Activated CD4-positive, alpha-beta T cell treated with anti-CD3 and anti-CD28 coated beads, Interleukin-2, amount 50 U/mL, for 16 hours (primary cell): ENCODE measurements at places on chromosomes 11 and 22.

DNA sequence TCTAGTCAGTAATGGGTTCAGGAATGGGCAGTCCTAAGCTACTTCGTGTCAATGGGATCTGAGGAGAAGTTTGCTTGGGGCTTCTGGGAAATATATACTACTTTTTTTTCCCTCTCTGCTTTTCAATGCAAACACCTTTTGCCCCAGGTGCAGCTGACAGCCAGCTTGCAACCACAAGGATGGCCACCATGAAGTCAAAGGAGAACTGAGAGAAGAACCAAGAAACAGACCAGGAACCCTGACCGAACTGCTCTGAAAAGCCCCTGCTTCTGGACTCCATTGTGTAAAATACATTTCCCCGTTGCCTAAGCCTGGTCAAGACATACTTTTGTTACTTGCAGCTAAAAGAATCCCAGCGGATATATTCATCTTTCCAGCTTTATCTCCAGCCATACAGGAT lies 20.1 kb upstream of the CD44 start:
- DNase-seq = no peak

GRCh38 chr11:69552951-69553350 lies 71.5 kb downstream of the LINC01488 start:
- no peak for DNase-seq

GRCh38 chr22:49965091-49966040 lies 4.8 kb downstream of the PIM3 start:
- no peak for DNase-seq

- DNase-seq = no peak
Observed at GRCh38 chr11:97738751-97739150, 1282.0 kb upstream of the CNTN5 start.

GRCh38 chr11:61963016-61963281 lies 4.5 kb downstream of the FTH1 start:
- no peak for DNase-seq

GRCh38 chr11:64650923-64651523 lies 60.0 kb downstream of the SLC22A12 start:
- DNase-seq = peak; percentile 12

DNA sequence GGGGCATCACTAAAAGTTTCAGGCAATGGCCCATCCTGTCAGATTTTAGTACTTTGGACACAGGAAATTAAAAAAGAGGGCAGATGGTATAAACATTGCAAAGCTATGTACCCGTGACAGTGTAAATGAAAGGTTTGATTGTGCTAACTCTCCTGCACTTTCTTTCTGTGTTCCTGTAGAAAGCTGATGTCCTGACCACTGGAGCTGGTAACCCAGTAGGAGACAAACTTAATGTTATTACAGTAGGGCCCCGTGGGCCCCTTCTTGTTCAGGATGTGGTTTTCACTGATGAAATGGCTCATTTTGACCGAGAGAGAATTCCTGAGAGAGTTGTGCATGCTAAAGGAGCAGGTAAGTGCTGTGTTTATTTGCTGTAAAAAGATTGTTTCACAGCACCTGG lies 10.3 kb downstream of the CAT start:
- peak; percentile 20 for DNase-seq

DNA sequence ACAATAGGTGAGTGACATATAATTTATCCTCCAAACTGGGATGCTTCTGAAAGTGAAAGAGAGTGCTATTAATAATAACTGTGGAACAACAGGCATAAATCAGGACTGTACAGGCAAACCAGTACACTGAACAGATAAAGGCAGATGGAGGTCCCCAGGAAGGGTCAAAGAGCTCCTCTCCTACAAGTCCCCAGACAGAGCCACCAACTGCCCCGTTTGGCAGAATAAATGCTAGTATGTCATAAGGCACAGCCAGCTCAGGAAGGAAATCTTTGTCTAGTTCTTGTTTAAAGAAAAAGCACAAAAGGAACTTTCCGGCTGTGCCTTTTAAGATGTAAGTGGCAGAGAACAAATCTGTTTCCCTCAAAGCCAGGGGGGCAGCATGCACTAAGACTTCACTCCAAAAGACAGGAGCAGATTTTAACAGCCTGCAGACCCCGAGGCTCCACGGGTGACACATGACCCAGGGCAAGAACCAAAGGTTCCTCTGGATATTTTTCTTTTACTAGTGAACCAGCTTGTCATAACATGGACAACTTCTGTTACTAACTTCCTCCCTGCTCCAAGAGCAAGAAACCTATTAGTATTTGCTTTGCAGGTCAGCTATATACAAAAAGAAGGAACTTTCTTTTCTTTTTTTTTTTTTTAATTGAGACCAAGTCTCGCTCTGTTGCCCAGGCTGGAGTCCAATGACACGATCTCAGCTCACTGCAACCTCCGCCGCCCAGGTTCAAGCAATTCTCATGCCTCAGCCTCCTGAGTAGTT lies 50.2 kb downstream of the MYH9 start:
- DNase-seq = no peak

DNA sequence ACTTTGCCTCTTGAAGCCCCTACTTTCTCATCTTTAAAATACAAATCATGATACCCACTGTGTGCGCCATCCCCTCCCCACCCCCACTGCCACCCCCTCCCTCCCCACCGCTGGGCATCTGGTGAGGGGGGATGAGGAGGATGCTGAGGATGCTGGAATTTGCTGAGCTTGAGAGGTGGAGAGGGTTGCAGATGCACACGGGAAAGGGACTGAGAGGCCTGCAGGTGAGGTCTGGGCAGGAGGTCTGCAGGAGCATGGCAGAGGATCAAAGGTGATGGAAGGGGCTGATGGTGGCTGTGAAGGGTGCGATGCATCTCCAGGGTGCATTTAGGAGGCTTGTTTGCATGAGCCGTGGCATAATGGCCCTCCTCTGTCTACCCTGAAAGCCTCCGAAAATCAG lies 7.6 kb upstream of the TBC1D22A start:
- no peak for DNase-seq

DNA sequence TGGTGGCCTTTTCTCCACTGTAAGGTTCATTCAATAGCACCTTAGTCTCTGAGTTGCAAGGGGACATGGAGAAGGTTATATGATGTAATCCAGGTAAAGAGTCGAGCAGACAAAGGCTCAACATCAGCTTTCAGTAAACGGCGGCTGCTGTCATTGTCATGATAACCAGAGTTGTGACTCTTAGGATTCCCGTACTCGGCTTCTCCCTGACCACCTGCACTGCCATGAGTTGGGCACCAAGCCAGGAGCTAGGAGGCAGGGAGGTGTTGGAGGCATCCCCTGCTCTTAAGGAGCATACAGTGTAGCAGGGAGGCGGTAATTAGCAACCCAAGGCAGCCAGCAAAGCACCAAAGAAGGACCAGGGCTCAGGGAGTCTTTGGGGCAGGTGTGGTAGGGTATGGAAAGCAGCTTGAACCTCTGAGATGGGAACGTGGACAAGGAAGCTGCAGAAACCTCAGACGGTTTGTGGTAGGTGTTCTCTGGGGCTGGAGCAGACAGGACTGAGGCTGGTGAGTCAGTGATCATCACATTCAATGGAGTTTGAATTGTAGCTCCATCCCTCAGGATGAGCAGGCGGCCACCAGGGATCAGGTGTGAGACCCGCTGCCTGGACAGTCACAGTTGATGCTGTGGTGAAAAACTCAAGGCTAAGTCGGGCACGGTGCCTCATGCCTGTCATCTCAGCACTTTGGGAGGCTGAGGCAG lies 31.7 kb downstream of the LIF start:
- DNase-seq = no peak

DNA sequence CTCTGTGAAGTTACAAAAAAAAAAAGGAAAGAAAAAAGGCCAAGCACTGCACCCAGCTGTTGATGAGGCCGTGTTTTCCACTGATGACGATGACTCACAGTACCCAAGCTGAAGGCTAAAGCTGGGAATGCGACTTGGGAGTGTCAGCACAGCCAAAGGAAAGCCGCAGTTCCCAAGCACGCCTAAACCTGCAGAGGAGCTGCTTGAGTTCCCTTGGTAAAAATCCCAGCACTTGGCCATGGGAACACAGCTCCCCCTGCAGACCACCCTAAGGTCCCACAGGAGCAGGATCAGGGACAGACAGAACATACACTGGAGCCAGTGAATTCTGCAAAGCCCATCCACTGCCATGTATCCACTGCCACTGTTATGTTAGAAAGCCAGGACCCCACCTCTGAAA lies 39.9 kb downstream of the SERGEF start:
- DNase-seq = no peak

DNA sequence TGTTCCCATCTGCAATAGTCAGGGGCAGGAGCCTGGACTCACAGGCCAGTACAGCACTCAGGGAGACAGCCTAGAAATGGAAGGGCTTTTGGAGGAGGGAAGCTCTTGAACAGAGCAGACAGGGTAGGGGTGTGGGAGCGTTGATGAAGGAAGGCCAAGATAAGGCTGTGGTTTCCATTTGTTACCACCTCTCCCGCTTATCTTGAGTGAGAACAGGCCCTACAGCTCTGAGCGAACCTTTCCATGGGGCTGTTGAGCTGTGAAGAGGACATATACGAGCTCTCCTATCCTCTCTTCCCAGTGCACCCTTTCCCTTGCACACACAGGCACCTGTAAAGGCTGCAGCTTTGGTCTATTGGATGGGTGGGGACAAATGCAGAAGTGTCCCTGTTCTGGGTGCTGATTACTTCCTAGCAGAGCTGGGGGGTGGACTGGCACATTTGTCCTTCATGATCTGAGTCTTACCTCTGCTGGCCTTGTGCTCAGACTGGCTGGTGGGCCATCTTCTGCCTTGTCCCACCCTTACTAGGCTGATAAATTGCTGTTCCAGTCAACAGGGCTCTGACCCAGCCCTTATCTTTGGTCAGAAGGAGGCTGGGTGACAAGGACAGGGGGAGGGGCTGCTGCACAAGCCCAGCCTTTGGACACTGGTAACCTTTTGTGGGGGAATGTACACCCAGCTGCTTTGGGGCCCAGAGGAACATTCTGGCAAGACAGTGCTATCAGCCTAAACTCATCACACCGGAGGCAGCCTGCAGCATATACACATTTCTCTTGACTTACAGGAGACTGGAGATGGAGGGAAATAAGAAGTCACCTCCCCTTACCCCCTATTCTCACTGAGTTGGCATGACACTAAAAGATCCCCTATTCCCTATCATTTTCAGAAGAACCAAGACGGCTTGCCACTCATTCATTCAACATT lies 80.1 kb upstream of the NNMT start:
- no peak for DNase-seq

GRCh38 chr11:8015753-8016239 lies 28.7 kb downstream of the EIF3F start:
- no peak for DNase-seq

- DNase-seq = no peak
Observed at GRCh38 chr11:4658629-4659445, 15.1 kb downstream of the OR51E1 start.

- DNase-seq = no peak
Observed at GRCh38 chr11:107927559-107927958, 689 bp upstream of the RAB39A start.

DNA sequence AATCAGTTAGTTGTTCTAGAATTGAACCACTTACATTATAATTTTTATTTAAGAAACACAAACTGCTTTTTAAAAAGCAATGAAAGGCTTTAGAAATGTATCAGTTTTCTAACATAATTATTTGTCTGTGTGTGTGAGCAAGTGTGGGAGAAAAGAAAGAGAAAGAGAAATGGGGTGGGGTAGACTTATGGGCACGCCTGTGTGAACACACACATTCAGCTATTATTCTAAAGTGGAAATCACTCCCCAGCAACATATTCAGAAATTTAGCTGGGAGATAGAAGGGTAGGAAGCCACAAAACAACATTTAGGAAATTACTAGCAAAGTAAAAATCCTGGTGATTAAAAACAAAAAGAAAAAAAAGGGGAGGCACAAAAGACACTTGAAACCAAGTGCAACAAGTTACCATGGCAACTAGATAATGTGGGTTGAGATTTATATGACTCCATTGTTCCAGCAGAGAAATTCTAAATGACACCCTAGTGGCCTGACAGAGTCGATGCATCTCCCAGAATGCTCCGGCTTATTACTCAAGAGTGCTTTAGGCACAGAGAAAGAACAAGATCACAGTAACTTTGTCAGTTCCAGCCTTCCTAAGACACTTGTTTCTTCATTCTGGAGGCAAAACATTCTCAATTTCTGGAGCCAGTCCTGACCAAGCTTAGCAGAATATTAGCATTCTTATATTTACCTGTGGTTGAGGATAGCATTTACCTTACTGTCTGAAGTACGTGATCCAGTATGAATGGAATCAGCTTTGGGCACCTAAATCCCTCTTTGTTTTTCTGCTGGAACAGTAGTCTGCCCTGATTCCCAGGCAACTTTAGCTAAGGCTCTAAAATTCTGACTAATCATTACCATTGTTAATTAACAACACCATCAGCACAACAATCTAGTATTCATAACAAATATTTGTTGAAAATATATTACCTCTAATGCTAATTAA lies 444.4 kb downstream of the DLG2 start:
- no peak for DNase-seq

DNA sequence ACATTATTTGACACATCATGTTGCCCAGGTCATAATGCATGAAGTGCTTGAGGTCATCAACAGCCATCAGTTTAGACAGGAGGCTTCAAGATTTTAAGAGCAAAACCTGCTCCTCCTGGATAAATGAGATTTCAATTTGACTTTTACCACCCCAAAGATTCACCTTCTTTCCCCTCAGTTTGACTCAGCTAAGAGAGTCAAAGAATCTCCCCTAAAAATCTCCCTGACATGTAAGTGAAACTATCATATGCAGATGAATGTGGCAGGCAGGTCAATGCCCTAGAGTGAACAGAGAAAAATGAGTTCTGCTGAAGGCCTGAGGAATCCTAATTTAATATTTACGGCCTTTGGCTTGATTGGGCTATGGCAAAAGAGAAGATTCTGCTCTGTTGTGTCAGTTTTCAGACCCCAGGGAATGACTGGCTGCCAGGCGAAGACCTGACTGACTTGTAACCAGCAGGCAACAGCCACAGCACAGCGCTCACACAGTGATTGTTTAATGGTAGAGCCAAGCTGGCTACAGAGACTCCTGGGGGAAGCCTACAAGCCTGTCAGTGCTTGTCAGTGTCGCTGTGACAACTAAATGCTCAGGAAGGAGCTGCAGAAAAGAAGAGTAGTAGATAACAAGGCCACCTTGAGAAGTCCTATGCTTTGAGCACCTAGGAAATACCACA lies 491.2 kb upstream of the LRRC4C start:
- DNase-seq = no peak

GRCh38 chr22:45210991-45211390 lies 29.7 kb downstream of the KIAA0930 start:
- no peak for DNase-seq

DNA sequence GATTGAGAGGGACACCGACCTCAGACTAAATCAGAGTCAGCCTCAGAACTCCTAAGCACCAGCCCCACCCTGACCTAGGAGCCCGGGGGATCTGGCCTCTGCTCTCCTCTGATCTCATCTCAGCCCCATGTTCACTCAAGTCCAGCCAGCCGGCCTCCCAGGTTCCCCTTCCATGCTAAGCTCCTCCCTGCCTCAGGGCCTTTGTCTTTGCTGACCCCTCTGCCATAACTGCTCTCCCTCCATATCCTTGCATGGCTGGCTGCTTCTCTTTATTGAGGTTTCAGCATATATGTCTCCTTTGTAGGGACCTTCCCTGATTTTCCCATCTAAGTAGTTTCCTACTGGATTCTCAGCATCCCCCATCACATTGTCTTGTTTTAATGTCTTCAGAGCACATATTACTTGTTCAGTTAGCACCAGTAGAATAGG lies 780 bp upstream of the SLC15A3 start:
- DNase-seq = no peak
